NCI-H1694 treated with DMSO at 0.1 percent for 48 hours (cell line): ENCODE measurements at places on chromosomes 12 and 14.
A peak's percentile ranks its signal among the peaks of the same experiment; 100 is the strongest.

DNA sequence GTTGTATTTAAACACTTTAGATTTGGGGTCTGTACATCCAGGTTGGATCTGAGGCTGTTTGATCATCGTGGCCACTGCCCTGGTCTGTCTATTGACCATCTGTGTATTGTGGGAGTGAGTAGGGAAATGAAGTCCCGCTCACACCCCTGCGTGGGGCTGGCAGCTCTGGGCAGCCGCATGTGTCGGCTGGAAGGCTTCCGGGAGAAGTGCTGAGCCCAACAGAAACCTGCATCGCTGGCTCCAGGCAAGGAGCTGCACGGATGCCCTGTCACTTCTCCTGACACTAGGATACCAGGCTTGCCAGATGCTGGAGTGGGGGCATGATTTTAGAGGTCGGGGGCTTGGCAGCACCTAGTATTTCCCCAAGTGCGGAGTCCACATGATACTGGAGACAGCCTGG, 93.6 kb downstream of the PHETA1 start:
- DNase-seq, result no peak

GRCh38 chr12:115774148-115774895, 503.2 kb downstream of the MED13L start:
- no peak for DNase-seq

DNA sequence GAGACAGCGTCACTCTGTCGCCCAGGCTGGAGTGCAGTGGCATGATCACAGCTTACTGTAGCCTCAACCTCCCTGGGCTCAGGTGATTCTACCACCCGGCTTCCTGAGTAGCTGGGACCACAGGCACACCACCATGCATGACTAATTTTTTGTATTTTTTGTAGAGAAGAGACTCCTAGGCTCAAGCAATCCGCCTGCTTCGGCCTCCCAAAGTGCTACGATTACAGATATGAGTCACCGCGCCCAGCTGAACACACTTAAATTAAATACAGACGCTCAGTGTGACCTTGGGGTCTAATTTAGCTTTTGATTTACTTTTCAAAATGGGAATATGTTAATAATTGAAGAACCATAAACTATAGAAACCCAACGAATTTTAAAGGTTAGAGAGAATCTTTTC, 77.2 kb downstream of the C2CD5 start:
- no peak for DNase-seq

DNA sequence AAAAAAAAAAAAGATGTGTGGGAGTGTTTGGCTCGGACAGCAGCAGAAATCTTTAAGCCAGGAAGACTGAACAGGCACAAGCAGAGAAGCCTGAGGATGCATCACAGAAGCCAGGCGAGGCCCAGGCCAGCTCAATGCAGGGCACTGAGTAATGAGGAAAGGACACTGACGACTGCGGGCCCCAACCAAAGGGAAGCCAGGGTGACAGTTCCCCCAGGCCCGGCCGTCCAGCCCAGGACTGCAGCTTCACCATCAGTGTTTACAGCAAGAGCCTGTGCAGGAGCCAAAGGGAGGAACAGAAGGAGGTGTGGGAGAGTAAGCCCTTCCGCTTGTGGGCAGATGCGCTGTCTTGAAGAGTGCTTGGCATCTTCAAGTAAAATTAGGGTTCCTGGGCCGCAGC, 205.3 kb upstream of the SFSWAP start:
- no peak for DNase-seq

DNA sequence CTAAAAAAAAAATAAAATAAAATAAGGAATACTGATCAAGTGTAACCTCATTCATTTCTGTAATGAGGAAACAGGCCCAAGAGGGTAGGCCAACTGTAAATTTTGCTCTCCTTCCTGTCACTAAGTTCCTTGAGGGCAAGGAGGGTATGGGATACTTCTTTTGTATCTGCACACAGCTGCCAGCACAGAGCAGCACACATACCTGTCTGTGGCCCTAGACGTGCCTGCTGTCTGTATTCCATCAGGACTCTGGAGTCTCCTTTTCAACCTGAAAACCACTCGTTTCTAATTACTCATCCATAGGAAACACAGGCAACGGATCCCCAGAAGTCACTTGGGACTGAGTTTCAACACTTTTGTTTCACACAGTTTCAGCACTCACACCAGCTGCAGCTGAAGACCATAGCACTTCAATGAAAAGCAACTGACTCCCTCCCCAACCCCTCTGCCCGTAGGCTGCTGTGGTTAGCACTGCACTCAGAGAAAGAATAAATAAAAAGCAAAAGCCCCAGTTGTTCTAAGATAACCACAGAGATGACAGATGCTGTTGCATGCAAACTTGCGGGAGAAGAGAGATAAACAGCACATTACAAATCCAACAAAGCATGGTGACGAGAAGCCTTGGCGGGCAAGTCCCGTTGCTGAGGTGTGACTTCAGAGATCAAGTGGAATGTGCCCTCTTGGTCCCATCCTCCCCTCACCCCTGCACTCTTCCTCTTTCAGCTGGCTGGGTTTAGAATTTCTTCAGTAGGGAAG, 24.9 kb downstream of the CRACR2A start:
- peak; percentile 34 for DNase-seq

DNA sequence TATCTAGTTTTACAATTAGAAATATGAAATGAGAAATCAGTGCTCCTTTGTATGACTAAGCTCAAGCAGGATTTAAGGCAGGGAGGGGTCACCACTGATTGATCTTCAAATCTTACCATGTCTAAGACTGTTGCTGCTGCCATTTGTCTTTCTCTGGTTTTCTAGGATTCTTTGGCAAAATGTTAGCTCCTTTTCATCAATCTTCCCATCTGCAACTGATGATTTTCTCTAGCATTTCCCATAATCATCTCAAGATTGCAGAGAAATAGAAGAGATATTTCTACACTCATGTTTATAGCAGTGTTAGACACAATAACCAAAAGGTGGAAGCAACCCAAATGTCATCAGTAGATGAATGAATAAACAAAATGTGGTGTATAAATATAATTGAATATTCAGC, 175.0 kb downstream of the RAD51B start:
- DNase-seq, result no peak

GRCh38 chr12:14828892-14829291, 14.4 kb downstream of the ART4 start:
- no peak for DNase-seq

GRCh38 chr14:61575551-61576150, 119.7 kb upstream of the HIF1A start:
- DNase-seq, result no peak

- no peak for DNase-seq
Measured at GRCh38 chr12:27243006-27243405, 1.1 kb upstream of the STK38L start.

DNA sequence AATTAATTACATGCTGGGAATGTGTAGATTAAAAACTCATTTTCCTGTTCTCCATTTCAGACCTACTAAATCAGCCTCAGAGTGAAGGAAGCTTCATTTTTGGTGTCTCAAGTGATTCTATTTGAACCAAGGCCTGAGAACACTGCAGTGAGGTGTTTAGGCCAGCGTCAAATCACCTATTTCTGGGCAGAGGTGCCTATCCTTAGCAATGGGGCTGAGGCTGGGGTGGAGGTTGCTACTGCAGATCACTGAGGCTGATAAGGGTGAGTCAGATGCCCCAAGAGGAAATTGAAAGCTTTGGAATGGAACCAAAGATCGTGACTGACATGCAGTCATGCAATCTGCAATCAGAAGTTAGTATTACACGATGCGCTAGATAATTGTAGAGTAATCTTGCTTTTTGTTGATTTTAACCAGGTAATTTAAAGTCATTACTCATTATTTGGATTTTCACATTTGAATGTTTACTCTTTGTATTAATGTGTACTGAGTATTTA, 4.4 kb downstream of the TXNRD1 start:
- DNase-seq, result no peak
